Activated CD4-positive, alpha-beta T cell treated with anti-CD3 and anti-CD28 coated beads, Interleukin-2, amount 10 ng/mL, durations not matched to agents 7 days and 5 days (primary cell): ENCODE measurements at places on chromosomes 12 and 14.

- no peak overlapping the region for H3K27ac ChIP-seq
- H3K4me3 ChIP-seq = no peak overlapping the region
Measured at GRCh38 chr14:88142997-88143396, 138.1 kb downstream of the GPR65 start.

GRCh38 chr12:69633061-69633460 is 22.4 kb upstream of the LRRC10 start:
- DNase-seq = no peak
- H3K4me1 ChIP-seq = no peaks in the 10 kb centered on the region
- H3K27me3 ChIP-seq = no peaks in the 10 kb centered on the region
- no peak overlapping the region for H3K4me3 ChIP-seq
- H3K27ac ChIP-seq = no peak overlapping the region

- H3K4me3 ChIP-seq = no peak overlapping the region
- no peaks in the 10 kb centered on the region for H3K36me3 ChIP-seq
- DNase-seq = no peak
- H3K27me3 ChIP-seq = peaks cover 71% of the 10 kb centered on the region
Measured at GRCh38 chr12:52226446-52226845, 6.6 kb upstream of the KRT7 start.

DNA sequence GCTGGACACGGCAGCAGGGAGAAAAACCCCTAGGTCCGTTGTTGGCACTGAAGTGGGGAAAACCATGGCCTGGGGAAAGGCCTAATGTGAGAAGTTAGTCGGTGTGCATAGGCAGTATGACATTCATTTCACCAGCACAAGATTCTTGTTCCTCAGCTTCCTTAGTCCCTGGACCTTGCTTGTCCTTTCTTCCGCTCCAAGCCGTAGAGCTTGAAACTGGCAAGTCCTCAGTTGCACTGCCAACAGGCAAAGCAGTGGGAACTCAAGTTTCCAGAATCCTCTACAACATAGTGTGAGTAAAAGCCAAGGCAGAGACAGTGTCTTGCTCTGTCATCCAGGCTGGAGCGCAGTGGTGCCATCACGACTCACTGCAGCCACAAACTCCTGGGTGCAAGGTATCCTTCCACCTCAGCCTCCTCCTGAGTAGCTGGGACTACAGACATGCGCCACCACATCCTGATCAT is 138.5 kb upstream of the AMIGO2 start:
- peaks cover 73% of the 10 kb centered on the region for H3K36me3 ChIP-seq
- H3K4me3 ChIP-seq = peak overlapping the region; percentile 86

- H3K27ac ChIP-seq = no peak overlapping the region
- H3K27me3 ChIP-seq = peaks cover 18% of the 10 kb centered on the region
- H3K36me3 ChIP-seq = no peaks in the 10 kb centered on the region
Measured at GRCh38 chr14:21671371-21671770, 2.2 kb downstream of the OR4E1 start.

DNA sequence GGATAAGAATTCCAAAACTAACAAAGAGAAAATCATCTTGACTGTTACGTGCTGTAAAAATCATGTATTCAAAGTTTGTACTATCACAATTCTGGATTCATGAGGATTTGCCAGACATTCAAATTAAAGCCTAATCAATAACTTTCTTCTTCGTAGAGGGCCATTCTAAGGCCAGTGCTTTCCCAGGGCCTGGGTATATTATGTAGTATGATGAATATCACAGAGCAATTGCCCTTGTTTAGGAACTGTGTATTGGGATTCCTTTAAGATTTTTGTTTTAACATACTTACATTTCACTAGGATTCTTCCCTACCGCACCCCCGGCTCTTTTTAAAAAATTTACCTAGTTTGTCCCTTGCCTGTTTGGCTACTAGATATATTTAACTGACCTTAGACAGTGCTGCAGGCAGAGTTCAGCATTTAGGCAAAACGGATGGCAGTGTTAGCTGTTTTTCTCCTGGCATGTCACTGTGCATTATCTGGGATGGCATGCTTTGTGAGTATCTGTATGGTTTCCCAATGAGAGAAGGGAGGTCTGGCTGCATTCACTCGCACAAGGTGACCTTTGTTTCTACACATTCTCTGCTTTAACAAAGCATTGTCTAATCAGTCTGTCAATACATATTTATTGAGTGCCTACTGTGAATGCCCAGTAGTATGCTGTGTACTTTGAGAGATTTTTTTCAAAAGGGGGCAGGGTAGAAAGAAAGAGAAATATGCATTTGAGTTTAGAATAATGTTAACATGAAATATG is 63.3 kb downstream of the ERC1 start:
- no peak overlapping the region for H3K27ac ChIP-seq
- H3K27me3 ChIP-seq = no peaks in the 10 kb centered on the region
- no peak for DNase-seq
- no peak overlapping the region for H3K4me3 ChIP-seq
- H3K36me3 ChIP-seq = peaks cover 11% of the 10 kb centered on the region

GRCh38 chr12:60231303-60231702 is 635.5 kb downstream of the SLC16A7 start:
- H3K4me1 ChIP-seq = no peaks in the 10 kb centered on the region
- H3K36me3 ChIP-seq = no peaks in the 10 kb centered on the region
- no peak for DNase-seq
- H3K27ac ChIP-seq = no peak overlapping the region

DNA sequence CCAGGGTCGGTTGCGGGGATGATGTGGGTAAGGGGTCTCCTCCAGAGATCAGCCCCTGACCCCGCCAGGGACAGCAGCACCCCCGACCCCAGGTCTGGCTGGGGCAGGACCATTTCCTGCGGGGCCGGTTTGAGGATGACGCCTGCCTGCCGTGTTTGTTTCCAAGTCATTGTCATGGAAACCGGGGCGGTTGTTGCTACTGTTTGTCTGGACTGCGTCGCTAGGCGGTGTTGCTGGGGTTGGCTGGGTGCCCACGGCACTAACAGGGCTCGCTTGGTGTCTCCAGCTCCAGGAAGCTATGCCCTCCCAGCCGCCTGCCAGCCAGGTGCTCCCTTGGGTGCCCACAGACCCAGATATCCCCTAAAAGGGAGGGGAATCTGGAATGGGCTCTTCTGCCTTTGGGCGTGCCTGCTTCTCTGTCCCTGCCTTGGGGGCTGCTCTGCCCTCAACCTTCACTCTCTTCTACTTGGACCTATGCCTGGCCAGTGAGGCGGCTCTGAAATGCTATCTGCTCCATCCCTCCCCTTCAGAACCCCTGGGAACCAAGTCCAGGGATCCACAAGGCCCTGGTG is 4.7 kb upstream of the CRIP1 start:
- peaks cover 19% of the 10 kb centered on the region for H3K27me3 ChIP-seq
- peak overlapping the region; percentile 98 for H3K27ac ChIP-seq
- peaks cover 52% of the 10 kb centered on the region for H3K4me1 ChIP-seq

DNA sequence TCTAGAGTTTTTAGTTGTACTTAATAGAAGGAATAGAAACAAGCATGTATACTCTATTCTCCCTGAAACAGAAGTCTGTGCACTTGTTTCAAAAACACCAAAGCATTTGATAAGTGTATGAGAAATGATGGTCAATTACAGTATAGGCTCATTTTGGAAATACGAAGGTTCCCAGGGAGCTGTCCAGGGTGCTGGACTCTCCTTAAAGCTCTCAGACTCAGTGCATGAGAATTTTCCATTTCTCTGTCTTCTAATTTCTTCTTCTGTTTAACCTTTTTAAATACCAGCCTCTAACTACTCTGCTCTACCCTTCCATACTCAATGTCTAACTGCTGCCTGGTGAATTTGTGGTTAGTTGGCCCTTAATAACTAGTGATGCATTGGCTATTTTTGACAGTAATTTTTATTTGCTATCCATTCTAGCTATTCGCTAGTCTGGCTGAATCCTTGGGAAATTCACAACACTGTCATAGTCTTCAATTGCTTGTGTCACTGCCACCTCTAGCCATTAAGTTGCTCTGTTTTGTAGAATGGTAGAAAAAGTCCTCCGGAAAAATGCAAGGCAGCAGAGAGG is 229.2 kb downstream of the NRXN3 start:
- H3K27me3 ChIP-seq = no peaks in the 10 kb centered on the region
- peak; percentile 10 for DNase-seq
- no peak overlapping the region for H3K27ac ChIP-seq
- H3K4me1 ChIP-seq = no peaks in the 10 kb centered on the region

DNA sequence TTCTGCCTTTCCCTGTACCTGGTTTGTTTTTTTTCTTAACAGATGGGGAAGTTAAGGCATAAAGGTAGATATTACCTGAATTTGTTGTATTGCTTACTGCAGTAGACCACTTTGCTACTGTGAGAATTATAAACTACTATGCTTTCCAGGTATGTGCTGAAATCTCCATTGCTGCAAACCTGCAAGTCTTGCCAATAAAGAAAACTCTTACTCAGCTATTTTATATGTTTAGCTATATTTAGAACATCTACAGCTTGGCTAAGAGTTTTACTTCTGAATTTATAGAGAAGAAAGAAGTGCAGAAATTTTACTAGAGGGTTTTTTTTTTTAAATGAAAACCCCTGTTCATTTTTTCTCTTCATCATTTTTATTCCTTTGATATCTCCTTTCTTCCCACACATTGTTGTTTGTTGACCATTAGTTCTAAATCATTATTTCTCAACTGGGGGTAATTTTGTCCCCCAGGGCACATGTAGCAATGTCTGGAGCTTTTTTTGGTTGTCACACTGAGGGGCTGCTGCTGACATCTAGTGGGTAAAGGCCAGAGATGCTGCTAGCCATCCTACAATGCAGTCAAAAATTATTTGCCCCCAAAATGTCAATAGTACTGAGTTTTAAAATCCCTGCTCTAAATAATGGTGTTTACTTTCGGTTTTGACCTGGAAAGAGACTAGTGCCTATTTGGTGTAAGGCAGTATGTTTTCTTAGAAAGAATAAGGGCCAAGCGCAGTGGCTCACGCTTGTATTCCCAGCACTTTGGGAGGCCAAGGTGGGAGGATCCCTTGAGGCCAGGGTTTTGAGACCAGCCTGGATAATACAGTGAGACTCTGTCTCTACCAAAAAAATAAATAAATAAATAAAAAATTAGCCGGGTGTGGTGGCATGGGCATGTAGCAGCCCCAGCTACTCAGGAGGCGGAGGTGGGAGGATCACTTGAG is 48.6 kb downstream of the PCNX1 start:
- H3K27ac ChIP-seq = peak overlapping the region; percentile 46
- DNase-seq = peak; percentile 58
- H3K4me1 ChIP-seq = peaks cover 31% of the 10 kb centered on the region
- no peak overlapping the region for H3K4me3 ChIP-seq

- DNase-seq = no peak
- H3K4me1 ChIP-seq = peaks cover 2% of the 10 kb centered on the region
- peaks cover 6% of the 10 kb centered on the region for H3K36me3 ChIP-seq
- H3K27ac ChIP-seq = no peak overlapping the region
- H3K4me3 ChIP-seq = no peak overlapping the region
- no peaks in the 10 kb centered on the region for H3K27me3 ChIP-seq
Measured at GRCh38 chr14:53167602-53168328, 14.6 kb upstream of the DDHD1 start.

DNA sequence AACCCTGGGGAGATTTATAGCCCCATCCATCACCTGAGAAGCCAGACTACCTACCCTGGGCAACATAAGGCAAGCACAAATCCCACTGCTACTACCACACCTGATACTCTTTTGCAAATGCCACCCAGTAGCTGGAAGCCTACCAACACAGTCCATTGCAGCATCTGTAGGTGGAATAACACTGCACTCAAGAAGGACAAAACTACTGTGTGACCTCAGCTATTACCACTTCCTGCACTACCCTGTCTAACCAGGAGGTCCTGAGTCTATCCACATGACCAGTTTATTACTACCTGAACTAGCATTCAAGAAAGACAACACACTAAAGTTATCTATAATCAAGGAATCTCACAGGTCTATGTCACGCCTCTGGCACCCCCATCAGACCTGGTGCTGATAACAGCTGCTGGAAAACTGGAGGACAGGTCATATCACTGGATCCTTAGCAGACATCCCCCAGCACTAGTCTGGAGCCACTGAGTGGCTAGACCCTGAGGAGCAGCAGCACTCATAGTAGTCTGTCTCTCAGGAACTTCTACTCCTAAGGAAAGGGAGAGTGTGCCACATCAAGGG is 2.9 kb upstream of the CLEC1A start:
- H3K27me3 ChIP-seq = peaks cover 22% of the 10 kb centered on the region
- H3K4me1 ChIP-seq = no peaks in the 10 kb centered on the region
- H3K27ac ChIP-seq = no peak overlapping the region
- no peaks in the 10 kb centered on the region for H3K36me3 ChIP-seq
- H3K4me3 ChIP-seq = no peak overlapping the region
